Transverse colon (tissue), 4 donors: ENCODE measurements at places on chromosomes 7 and 10. TPM values are rescaled to one million over a fixed set of nuclear protein-coding genes. Genes with fewer than 3 reads are reported as not detected.

Gene GJD4
- not detected for total RNA-seq

Gene CUBN
- total RNA-seq = 1.4 TPM

Gene CAMK2B
- 0.16 TPM for total RNA-seq

Gene BMS1
- 6.8 TPM for total RNA-seq

Gene MACROH2A2
- total RNA-seq = 7.0 TPM

Gene ITIH5
- 13.2 TPM for total RNA-seq

Gene GALNT11
- total RNA-seq = 15.0 TPM

Gene AGR2
- total RNA-seq = 32.9 TPM

Gene TCAF2
- 3.4 TPM for total RNA-seq

GRCh38 chr10:5583525-5584175, 58.9 kb downstream of the CALML3 start:
- DNase-seq = peak; percentile 79
- H3K36me3 ChIP-seq = no peaks in the 10 kb centered on the region
- H3K27ac ChIP-seq = peak overlapping the region; percentile 1
- no peak overlapping the region for H3K4me3 ChIP-seq
- peaks cover 14% of the 10 kb centered on the region for H3K4me1 ChIP-seq

DNA sequence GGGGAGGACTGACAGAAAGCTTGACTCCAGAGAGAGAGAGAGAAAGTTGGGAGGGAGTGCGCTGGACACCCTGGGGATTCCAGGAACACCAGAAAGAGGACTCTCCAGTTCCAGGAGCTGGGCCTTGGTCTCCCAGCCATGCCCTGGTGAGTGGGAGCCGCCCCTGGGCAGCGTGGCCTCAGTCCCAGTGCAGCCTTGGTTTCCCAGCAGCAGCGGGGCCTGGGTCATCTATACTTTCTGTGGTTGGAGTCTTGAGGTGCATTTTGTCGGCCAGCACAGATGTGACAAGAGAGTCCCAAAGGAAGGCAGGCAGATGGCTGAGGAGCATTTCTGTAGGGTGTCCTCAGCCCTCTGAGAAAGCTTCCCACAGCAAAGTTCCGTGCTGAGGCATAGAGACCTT, 334.7 kb upstream of the ZNF32 start:
- no peak overlapping the region for H3K4me3 ChIP-seq
- no peaks in the 10 kb centered on the region for H3K27me3 ChIP-seq
- DNase-seq = no peak
- H3K4me1 ChIP-seq = no peaks in the 10 kb centered on the region
- H3K36me3 ChIP-seq = no peaks in the 10 kb centered on the region
- H3K27ac ChIP-seq = no peak overlapping the region

- H3K36me3 ChIP-seq = no peaks in the 10 kb centered on the region
- H3K27ac ChIP-seq = no peak overlapping the region
- no peaks in the 10 kb centered on the region for H3K27me3 ChIP-seq
- no peak for DNase-seq
- no peaks in the 10 kb centered on the region for H3K4me1 ChIP-seq
These were observed 35.6 kb downstream of the MKX start for GRCh38 chr10:27710014-27710413.

DNA sequence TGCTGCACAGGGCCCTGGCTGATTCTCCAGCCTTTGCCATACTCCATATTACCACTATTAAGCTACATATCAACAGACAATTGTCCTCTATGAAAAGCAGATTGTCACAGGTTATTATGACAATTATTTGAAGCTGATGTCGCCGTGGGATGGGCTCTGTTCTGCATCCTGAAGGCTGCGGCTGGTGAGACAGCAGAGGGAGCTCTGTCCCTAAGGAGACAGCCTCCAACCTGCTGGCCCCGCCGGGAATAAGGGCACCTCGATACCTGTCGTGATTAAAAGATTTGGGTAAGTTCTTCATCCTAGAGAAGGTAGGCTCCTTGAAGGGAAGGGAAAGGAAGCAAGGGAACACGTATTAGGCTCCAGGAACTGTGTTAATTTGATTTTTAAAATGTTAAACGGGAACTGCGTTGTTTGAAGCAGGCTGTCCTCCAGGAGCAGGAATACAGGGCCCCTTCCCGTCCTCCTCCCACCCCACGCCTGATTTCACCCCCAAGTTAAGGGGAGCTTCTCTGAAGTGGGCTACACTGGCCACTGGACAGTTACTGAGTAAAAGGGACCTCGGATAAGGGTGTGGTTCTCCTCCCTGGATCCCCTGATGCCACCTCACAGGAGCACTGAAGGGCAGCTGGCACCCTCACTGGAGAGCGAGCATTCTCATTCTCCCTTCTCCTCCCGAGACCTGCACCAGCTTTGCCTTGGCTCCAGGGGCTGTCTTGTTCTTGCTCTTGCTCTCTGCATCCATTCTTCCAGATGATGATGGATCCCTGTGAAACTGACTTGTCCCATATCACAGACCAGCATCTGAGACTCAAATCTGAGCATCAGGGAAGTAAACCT, 11.8 kb upstream of the TIAL1 start:
- no peak overlapping the region for H3K27ac ChIP-seq
- no peaks in the 10 kb centered on the region for H3K27me3 ChIP-seq
- peak; percentile 42 for DNase-seq
- no peak overlapping the region for H3K4me3 ChIP-seq

- no peak overlapping the region for H3K4me3 ChIP-seq
- H3K27ac ChIP-seq = no peak overlapping the region
- peak; percentile 30 for DNase-seq
- no peaks in the 10 kb centered on the region for H3K27me3 ChIP-seq
These were observed 15.9 kb downstream of the FBH1 start for GRCh38 chr10:5905854-5906507.

DNA sequence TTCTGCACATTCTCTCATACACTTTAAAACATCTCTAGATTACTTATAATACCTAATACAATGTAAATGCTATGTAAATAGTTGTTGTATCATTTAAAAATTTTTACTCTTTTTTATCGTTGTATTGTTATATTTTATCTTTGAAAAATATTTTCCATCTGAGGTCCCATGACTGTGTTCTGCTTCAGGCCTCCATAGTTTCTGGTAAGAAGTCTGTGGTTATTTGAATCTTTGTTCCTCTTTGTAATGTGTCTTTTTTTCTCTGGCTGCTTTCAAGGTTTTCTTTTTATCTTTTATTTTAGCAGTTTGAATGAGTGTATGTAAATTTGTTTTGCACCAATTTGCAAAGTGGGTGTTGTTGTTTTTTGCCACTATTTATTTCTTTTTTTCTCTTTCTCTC, 263.1 kb downstream of the RPS24 start:
- no peaks in the 10 kb centered on the region for H3K4me1 ChIP-seq
- H3K4me3 ChIP-seq = no peak overlapping the region
- no peak overlapping the region for H3K27ac ChIP-seq
- H3K36me3 ChIP-seq = no peaks in the 10 kb centered on the region

- no peak overlapping the region for H3K27ac ChIP-seq
- peaks cover 46% of the 10 kb centered on the region for H3K27me3 ChIP-seq
- DNase-seq = no peak
- peaks cover 9% of the 10 kb centered on the region for H3K4me1 ChIP-seq
- no peaks in the 10 kb centered on the region for H3K36me3 ChIP-seq
- H3K4me3 ChIP-seq = no peak overlapping the region
These were observed 4.6 kb upstream of the CFAP46 start for GRCh38 chr10:132946806-132947546.

DNA sequence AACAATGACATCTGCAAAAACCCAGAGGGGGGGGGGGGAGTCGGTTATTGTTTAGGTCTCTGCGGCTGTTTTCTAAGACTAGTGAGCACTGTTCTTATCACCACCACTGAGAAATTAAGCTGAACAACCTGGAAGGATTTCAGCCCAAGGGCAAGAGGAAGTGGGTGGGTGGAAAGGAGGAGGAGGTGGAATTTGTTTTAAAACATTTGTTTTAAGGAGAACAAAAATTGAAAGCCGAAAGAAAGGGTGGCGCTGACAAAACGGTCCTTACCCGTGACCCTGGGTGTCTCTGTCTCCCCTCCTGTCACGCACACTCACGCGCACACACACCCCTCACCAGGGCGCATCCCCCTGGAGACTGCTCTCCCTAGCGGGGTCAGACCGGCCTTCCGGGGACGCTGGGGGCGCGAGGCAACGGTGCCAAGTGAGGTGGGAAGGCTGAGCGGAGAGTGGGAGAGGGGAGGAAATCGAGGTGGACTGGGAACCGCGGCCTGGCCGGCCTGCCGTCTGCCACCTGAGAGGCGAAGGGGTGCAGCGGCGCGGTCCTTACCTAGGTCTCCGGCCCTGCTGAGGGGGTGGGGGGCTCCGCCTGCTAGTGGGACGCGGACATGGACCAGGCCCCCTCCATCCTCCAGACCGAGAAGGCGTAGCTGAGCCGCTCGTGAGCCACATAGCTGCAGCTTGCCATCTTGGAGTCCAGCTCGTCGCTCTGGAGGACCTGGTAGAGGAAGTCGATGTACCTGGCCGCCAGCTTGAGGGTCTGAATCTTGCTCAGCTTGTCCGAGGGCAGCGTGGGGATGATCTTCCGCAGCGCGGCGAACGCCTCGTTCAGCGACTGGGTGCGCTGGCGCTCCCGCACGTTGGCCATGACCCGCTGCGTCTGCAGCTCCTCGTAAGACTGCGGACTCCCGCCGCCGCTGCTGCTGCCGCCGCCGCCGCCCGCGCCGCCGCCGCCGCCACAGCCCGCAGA, 1.0 kb downstream of the TWIST1 start:
- peaks cover 98% of the 10 kb centered on the region for H3K27me3 ChIP-seq
- no peak overlapping the region for H3K27ac ChIP-seq
- peaks cover 21% of the 10 kb centered on the region for H3K4me1 ChIP-seq
- H3K4me3 ChIP-seq = peak overlapping the region; percentile 47
- H3K36me3 ChIP-seq = no peaks in the 10 kb centered on the region

DNA sequence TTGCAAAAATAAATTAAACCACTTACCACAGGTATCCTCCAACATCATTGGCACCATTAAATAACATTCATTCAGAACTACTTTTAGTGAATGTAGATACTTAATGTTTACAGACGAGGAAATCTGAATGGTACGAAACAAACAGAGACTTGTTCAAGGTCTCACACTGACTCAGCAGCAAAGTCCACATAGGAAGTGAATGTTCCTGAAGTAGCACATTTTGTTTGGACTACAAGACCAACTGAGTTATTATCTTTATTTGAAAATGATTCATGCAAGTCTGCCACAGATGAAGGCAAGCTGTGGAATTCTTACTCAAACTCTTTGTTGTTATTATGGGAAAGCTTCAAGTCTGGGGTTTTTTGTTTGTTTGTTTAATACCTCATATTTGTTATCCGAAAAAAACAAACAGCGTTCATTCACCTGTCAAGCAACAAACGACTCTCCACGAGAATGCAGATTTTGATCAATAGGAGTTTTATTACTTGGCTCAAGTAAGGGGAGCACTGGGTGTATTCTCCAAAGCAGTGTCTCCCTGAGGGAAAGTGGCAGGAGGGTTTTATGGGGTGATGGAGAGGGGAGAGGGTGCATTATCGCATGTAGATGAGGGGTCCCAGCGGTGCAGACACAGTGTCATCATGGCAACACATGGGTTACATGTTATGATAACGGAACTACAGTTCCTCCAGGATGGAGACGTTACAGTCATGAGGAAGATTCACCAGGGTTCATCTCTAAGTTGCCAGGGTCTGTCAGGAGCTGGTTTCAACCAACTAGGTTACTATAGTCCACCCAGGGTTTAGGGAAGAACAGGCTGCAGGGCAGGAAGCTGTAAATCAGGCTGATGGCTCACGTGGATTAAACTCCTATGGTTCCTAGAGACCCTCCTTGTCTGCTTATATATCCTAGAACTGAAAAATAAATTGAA, 147.7 kb upstream of the AKR1E2 start:
- H3K27ac ChIP-seq = peak overlapping the region; percentile 64
- peaks cover 8% of the 10 kb centered on the region for H3K4me1 ChIP-seq
- H3K27me3 ChIP-seq = no peaks in the 10 kb centered on the region
- no peak overlapping the region for H3K4me3 ChIP-seq
- DNase-seq = peak; percentile 18

DNA sequence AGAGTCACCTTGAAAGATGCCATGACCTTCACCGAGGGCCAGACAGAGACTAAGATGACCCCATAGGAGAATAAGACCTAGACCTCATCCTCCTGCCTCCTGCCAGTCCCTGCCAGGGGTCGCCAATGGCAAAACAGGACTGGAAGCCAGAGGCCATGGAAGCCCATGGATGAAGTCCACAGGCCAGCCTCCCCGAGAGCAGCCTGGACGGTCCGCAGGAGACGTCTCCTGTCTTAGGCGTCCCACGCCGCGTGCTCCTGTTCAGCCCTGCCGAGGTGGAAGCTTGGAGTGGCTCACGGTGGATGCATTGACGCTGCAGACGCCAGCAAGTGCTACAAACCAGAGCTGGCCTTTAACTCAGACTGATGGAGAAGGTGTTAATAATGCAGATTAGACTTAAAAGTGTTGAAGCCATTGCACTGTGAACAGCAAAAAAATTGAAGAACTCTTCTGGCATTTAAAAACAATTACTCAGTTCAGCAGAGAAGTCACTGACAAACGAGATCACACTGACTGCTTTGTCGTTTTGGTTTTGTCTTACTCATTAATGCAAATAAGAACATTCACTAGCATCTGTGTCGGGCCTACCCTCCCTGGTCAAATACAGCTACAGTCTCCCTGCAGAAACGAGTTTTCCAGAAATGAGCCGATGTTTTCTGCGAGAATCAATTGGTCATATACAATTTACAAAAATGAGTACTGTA, 38.1 kb upstream of the FAM20C start:
- H3K27ac ChIP-seq = no peak overlapping the region
- no peak for DNase-seq
- H3K4me3 ChIP-seq = no peak overlapping the region
- H3K4me1 ChIP-seq = peaks cover 13% of the 10 kb centered on the region
- no peaks in the 10 kb centered on the region for H3K27me3 ChIP-seq

DNA sequence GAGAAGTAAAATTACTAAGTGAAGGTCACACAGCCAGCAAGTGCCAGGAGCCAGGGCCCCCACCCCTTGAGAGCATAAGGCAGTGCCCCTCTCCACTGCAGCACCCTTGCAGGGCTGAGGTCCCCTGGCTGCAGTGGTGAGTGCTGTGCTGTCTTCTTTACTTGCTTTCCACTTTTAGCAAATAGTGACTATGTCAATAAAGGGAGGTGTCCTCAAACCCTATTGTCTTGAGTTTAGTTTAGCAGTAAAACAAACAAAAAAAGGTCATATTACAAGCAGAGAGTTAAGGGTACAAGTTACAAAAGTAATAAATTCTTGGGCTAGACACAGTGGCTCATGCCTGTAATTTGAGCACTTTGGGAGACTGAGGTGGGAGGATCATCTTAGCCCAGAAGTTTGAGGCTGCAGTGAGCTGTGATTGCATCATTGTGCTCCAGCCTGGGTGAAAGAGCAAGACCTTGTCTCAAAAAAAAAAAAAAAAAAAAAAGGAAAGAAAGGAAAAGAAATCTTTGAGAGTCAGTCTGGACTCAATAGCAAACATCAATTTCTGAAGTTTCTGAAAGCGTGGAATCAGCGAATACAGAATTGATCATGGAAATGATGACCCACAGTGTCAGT, 39.0 kb upstream of the KIF5B start:
- H3K27me3 ChIP-seq = no peaks in the 10 kb centered on the region
- H3K36me3 ChIP-seq = no peaks in the 10 kb centered on the region
- no peak for DNase-seq

- H3K4me3 ChIP-seq = no peak overlapping the region
- H3K27ac ChIP-seq = no peak overlapping the region
- no peaks in the 10 kb centered on the region for H3K36me3 ChIP-seq
- H3K27me3 ChIP-seq = no peaks in the 10 kb centered on the region
These were observed 125.7 kb downstream of the ZMYND11 start for GRCh38 chr10:260819-261429.

- H3K4me3 ChIP-seq = no peak overlapping the region
- H3K27ac ChIP-seq = no peak overlapping the region
- H3K4me1 ChIP-seq = no peaks in the 10 kb centered on the region
- peak; percentile 28 for DNase-seq
These were observed 138.0 kb upstream of the MTPN start for GRCh38 chr7:136114966-136115762.

GRCh38 chr7:66699998-66700397, 40.5 kb upstream of the RABGEF1 start:
- H3K27me3 ChIP-seq = no peaks in the 10 kb centered on the region
- DNase-seq = peak; percentile 25
